NCI-H2029 (cell line): ENCODE measurements at places on chromosomes 3 and 15.

DNA sequence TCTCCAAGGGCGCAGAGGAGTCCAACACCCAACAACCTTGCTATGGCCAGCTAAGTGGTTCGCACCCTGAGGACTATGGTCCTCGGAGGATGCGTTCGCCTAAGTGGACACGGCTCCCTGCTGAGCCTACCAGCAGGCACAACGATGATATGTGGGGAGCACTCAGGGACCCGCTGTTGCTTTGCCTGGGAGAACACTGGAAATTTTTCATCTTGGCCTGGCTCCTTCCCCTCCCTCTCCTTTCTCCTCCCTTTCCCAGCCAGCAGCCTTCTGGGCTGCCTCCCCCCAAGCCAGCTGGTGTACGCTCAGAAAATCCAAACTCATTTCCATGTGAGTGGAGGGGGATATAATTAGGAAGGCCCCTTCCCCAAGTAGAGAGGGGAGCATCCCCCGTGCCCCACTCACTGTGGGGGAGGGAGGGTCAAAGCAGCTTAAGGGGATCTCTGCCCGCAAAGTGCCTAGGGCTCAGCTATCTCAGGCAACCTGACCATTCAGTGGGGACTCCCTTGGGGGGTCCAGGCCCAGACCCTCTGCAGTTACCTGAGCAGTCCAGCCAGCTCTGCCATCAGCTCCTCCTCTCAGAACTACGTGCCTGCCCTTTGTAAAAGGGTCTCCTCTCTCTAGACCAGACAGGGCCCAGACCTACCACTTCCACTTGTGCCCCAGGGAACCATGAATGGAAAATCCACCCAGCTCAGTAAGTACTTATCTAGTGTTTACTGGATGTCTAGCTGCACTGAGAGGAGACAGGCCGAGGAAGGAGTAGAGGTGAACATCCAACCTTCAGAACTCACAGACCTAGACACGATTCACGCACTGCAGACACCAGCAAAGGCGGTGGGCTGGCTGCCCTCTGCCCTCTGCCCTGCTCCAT is 742 bp upstream of the SEMA7A start:
- no peak for DNase-seq

- DNase-seq, result no peak
These were observed 75.9 kb downstream of the DGKG start for GRCh38 chr3:186286114-186286513.

GRCh38 chr15:96629511-96629910 is 299.0 kb downstream of the NR2F2 start:
- DNase-seq, result no peak

DNA sequence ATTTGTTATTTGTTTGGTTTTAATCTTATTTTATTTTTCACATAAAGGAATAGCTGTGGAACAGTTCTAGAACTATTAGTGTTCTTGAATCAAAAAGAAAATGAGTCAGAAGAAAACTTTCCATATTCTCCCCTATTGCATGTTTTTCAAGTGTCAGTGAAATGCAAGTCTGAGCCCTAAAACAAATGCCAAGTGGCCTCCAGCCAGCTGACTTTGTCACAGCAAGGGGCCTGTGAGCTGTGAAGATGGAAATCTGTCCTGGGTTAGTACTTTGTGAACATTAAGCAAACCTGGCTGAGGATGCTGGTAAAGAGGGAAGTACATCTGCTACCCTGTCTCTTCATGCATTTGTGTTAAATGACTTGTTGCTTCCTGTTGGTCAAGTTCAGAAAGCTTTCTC is 14.2 kb downstream of the LRRC49 start:
- no peak for DNase-seq

DNA sequence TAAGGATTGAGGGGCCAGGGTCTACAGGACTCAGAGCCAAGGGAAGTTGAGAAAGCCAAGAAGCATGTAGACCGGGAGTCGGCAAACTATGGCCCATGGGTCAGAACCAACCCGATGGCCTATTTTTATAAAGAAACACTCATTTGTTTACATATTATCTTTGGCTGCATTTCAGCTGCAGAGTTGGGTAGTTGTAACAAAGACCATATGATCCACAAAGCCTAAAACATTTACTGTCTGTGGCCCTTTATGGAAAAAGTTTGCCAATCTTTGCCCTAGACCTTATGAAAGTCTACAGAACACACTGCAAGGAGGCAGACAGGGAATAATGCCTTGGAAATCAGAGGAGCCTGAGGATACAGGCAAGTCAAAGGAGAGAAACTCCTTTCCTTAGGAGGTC is 63.2 kb upstream of the MNS1 start:
- DNase-seq, result no peak

- no peak for DNase-seq
These were observed 340.6 kb downstream of the KCNH8 start for GRCh38 chr3:19488939-19489338.
